ENCODE measurements at places on chromosomes 4 and X. TPM values are rescaled to one million over a fixed set of nuclear protein-coding genes. Genes with fewer than 3 reads are reported as not detected.
A peak's percentile ranks its signal among the peaks of the same experiment; 100 is the strongest.

JAKMIP1 gene
- 1.6 TPM for total RNA-seq

ATOH1 gene
- total RNA-seq: not detected

CCSER1 gene
- 0.29 TPM for total RNA-seq

TCEANC gene
- total RNA-seq: 0.84 TPM

UGDH gene
- total RNA-seq: 34.8 TPM

ADH1C gene
- not detected for total RNA-seq

WAS gene
- 89.8 TPM for total RNA-seq

GAGE12F gene
- total RNA-seq: not detected

HS6ST2 gene
- total RNA-seq: 0.39 TPM

NAP1L3 gene
- total RNA-seq: 2.8 TPM

NLRP2B gene
- not detected for total RNA-seq

UGT2B10 gene
- total RNA-seq: not detected

SULT1E1 gene
- total RNA-seq: not detected

TIMP1 gene
- 3.2 TPM for total RNA-seq

DNA sequence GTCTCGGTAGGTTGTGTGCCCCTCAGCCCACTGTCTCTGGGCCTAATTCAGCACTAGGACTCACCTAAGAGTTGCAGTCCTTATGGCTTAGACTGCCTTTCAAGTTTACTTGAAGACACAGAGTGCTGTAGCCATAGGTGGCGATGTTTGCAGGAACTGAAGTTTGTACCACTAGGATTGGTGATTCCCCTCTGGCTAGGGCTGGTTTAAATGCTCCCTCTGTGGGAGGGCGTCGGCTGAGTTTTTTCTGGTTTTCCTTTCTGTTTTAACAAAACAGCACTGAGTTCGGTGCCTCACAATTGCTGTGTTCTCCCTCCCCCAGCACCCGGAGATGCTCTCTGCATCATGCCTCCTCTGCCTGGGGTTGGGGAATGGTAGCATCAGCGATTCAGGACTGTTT lies 480.9 kb downstream of the PCDH11X start:
- DNase-seq: no peak

DNA sequence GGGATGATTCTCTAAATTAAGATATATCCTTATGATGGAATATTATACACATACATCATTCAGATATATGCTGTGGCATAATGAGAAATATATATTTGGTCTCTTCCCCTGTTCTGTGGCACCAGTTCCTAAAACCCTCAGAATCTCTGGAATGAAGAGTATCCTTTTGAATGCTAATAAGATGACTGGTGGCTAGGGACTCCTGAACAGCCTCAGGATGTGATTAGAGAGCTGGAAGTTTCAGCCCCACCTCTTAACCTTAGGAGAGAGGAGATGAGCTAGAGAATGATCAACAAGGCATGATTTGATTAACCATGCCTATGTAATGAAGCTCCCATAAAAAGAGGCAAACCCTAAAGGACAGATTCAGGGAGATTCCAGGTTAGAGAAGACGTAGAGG lies 632.0 kb downstream of the IQCM start:
- no peak for DNase-seq

GRCh38 chr4:94701631-94702300 lies 56.0 kb upstream of the BMPR1B start:
- DNase-seq: no peak

DNA sequence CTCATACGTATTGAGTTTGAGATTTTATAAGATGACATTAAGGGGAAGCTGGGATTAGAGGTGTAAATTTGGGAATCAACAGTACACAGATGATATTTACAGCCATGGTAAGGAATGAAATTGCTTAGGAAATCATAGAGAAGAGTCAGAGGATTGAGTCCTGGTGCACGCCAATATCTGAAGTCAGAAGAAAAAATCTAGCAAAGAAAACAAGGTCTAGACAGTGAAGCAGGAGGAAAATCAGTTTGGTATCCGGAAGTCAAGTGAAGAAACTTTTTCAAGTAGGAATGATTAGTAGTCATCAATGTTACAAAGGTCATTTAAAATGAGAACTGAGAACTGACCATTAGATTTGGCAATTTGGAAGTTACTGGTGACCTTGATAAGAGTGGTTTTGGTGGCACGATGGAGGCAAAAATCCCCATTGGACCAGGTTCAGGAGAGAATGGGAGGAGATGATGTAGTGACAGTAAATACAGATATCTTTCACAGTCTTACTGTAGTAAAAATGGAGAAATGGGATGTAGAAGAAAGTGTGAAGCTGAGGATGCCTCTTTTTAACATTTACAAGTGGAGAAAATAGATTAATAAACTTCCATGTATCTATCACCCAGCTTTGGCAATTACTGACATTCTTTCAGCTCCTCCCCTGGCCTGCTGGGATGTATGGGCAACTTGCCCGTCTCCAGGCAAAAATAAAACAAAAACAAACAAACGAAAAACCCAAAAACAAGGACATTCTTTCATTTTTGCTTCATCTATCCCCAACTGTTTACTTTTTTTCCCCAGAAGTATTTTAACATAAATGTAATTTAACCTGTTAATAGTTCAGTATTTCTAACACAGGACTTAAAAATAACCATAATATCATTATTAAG lies 11.4 kb upstream of the GPR34 start:
- no peak for DNase-seq

DNA sequence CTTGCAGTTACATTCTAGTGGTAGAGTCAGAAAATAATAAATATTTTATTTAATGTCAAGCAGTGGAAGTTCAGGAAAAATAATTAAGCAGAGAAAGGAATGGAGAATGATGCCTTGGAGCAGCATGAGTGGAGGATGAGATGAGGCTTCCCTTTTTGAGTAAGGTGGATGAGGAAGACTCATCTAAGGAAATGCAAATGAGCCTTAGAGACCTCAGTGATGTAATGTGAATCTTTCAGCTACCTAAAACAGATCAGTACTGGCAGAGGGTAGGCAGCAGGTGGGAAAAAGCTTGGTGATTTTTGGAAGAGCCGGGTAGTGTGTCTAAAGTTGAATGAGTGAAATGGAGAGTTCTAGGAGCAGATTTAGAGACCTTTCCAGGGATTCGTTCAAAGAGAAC lies 118.2 kb downstream of the GRID2 start:
- no peak for DNase-seq

DNA sequence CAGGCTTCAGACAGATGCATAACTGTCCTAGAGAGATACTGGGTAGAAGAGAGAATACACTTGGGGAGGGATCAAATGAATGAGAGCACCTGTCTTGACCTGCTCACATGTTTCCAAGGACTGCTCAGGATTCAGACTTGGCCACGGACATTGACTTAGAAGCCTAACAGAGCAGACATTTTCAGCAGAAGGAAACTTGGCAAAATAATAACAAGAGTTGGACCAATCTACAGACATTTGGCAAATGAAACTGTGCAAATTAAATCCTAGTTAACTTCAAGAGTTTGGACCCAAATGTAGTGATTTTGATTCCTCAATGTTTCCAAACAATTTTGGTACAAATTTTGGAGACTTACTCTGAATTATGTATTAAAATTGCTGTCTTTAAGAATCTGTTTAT lies 223.9 kb downstream of the CAMK2D start:
- no peak for DNase-seq

- no peak for DNase-seq
These were observed 90.8 kb upstream of the TSPAN5 start for GRCh38 chr4:98749206-98749605.

GRCh38 chrX:39851745-39852455 lies 245.9 kb downstream of the BCOR start:
- no peak for DNase-seq

DNA sequence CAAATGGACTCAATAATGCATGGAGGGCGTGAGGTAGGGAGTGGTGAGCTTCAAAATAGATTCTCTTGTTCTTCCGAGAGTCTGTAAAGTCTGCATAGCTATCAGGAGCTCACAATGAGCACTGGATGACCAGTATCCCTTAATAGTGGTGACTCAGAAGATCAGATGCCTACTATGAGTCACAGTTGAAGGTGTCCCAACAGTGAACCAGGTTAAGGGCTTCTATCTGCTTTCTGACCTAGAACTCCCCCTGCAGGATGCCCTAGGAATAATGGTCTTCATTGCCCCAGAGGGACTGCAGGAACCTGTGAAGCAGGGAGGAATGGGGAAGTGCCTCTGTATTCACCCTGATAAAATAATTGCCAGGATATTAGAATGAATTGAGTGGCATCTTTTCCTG lies 22.1 kb downstream of the DGKK start:
- DNase-seq: no peak

DNA sequence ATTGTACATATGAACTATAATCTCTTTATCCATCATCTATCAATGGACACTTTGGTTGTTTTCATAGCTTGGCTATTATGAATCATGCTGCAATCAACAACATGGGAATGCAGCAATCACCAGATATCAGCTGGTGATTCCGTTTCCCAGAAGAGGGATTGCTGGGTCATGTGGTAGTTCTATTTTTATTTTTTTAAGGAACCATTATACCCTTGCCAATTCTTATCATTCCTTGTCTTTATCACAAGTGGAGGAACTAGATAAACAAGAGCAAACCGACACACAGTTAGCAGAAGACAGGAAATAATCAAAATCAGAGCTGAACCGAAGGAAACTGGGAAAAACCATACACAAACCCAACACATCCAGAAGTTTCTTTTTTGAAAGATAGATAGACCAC lies 14.5 kb upstream of the LNX1 start:
- no peak for DNase-seq

- no peak for DNase-seq
These were observed 2090.4 kb upstream of the TENM3 start for GRCh38 chr4:180152831-180153230.

- DNase-seq: no peak
These were observed 56.3 kb upstream of the LCORL start for GRCh38 chr4:18077808-18078207.

DNA sequence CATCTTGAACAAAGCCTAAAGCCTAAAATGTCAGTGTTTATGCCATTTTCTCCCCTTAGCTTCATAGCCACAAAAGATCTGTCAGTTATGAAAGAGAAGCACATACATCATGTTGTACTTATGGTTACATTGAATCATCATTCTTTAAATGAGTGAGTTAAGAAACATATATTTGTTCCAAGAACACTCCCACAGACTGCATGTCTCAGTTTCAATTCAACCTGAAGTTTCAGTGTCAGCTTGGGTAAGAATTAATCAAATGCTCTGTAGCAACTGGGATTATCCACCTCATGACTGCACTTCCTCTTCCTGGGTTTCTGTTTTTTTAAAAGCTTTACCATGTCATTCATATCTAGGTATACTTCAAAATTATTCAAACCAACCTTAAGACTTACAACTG lies 3.9 kb upstream of the TMPRSS11B start:
- no peak for DNase-seq

GRCh38 chrX:39728852-39729598 lies 368.7 kb downstream of the BCOR start:
- DNase-seq: no peak

GRCh38 chr4:145776208-145776607 lies 96.3 kb downstream of the C4orf51 start:
- no peak for DNase-seq

DNA sequence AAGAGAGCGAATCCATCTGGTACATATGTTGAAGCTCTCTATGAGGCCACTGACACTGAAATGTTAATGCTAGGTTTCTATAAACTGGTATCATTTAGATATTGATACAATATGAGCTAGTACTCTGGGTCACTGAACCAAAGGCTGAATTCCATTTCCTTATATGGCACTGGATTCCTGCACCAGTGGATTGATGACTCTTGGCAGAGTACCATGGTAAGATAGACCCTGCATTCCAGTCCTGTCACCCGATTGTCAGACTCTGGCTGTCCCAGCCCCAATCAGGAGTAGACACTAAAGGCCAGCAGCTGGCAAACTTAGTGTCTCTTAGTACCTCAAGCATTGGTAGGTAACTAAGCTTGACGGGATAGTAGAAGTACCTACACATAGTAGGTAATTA lies 44.0 kb upstream of the EOLA2 start:
- no peak for DNase-seq

GRCh38 chrX:96002431-96002830 lies 682.2 kb upstream of the DIAPH2 start:
- no peak for DNase-seq

- DNase-seq: no peak
These were observed 723.7 kb downstream of the CWH43 start for GRCh38 chr4:49709775-49710174.

GRCh38 chr4:76947369-76947768 lies 2.2 kb upstream of the SEPTIN11 start:
- no peak for DNase-seq

DNA sequence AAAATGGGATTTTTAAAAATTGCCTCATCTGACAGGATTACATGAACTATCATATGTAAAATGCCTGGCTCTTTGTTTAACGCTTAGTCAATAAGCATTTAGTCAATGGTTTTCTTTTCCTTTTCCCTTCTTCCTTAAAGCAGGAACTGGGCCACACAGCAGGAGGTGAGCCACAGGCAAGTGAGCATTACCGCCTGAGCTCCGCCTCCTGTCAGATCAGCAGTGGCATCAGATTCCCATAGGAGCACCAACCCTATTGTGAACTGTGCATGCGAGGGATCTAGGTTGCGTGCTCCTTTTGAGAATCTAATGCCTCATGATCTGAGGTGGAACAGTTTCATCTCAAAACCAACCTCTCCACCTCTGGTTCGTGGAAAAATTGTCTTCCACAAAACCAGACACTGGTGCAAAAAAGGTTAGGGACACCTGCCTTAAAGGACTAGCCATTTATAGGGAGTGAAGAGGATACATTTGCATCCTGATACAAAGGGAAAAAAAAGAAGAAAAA lies 306.1 kb downstream of the FBXW7 start:
- no peak for DNase-seq

DNA sequence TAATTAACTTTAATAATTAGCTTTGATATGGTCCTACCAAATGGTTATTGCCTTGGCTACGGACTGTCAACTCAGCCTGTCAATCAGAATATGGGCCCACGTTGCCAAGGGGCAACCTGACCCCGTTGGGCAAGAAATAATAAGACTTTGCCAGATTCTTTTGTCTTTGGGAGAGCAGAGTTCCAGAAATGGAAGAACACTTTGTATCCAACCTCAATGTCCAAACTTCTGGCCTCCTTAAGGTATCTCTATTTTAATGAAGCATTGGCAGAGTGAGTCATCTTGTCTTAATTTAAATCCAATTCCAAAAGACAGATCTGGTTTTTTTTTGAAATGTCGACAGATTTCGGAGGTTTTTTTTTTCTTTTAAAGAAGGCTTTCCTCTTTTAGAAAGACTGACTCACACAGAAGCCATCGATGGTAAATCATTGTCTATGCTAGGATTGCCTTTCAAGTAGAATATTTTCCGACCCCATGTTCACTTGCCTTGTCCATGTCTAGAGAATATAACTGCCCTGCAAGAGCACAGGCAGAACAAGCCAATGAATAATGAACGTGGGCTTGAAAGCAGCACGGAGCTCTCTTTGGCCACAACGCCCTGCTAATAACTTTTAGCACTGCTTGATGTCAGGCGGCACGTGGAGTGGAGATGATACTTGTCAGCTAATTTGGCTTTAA lies 190.3 kb upstream of the GATB start:
- DNase-seq: no peak

GRCh38 chr4:180380733-180381132 lies 1862.5 kb upstream of the TENM3 start:
- DNase-seq: peak; percentile 5

DNA sequence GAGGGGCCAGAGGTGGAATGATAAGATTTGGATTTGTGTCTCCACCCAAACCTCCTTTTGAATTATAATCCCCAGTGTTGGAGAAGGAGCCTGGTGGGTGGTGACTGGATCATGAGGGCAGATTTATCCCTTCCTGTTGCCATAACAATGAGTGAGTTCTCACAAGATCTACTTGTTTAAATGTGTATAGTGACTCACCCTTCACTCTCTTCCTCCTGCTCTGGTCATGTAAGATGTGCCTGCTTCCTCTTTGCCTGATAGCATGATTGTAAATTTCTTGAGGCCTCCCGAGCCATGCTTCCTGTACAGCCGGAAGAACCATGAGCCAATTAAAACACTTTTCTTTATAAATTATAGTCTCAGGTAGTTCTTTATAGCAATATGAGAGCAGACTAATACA lies 348.6 kb downstream of the AR start:
- DNase-seq: no peak

Measured in activated naive CD8-positive, alpha-beta T cell treated with anti-CD3 and anti-CD28 coated beads for 36 hours (primary cell).